ENCODE measurements at places on chromosomes 6 and 20. TPM values are rescaled to one million over a fixed set of nuclear protein-coding genes. Genes with fewer than 3 reads are reported as not detected.

Gene NOTCH4
- 0.12 TPM for total RNA-seq

Gene CLPSL1
- not detected for total RNA-seq

Gene PSORS1C1
- total RNA-seq: 1.6 TPM

Gene C6orf15
- total RNA-seq: not detected

Gene CARMIL1
- 20.9 TPM for total RNA-seq

Gene MROH8
- 1.6 TPM for total RNA-seq

Gene SLC52A3
- not detected for total RNA-seq

Gene MOG
- total RNA-seq: not detected

Gene BMP7
- total RNA-seq: 0.12 TPM

Gene ZC3H12D
- total RNA-seq: 0.24 TPM

Gene PPIL4
- 32.3 TPM for total RNA-seq

Gene XKR7
- total RNA-seq: not detected

Gene AIF1
- total RNA-seq: not detected

Gene CRISP2
- not detected for total RNA-seq

Gene UCKL1
- total RNA-seq: 22.4 TPM

Gene KCNK16
- not detected for total RNA-seq

Gene ANKRD6
- total RNA-seq: 8.1 TPM

Gene SLC17A4
- total RNA-seq: not detected

Gene HLA-DQB1
- 0.16 TPM for total RNA-seq

Gene NOL4L
- total RNA-seq: 3.6 TPM

Gene ADGRG6
- 0.36 TPM for total RNA-seq

Gene RSPO4
- total RNA-seq: 8.3 TPM

Gene VGLL2
- total RNA-seq: not detected
